ENCODE measurements at places on chromosomes 7 and 10.

DNA sequence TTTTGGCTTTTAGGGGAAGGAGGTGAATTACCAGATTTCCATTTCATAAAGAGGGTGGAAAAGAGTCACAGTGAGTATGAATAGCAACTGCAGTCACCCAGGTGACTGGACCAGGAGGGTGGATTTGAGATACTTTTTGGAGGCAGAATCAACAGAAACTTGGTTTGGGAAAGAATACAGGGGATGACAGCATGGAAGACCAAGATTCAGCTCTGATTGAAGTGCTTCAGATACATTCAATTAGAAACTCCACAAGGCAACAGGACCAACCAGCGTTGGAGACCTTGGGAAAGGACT, 83.0 kb downstream of the SGMS1 start:
- no peak for DNase-seq

DNA sequence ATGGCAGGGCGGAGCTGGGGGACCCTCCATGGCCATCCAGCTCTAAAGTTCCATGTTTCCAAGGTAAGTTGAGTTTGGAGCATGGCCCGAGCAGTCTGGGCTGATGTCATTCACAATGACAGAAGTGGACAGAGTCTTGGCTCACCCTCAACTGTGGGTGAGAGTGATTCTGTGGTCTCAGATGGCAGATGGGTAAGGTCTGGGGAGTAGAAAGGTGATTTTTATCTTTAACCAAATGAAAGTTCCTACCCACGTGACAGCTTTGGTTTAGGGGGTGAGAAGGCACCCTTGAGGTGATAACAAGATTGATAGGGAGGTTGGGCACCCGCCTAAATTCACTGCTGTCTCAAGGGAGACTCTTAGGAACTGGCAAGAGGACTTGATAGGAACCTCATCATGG, 57.6 kb upstream of the PDZD8 start:
- DNase-seq = no peak

GRCh38 chr10:119541459-119542356, 811 bp downstream of the RGS10 start:
- DNase-seq = peak; percentile 32

DNA sequence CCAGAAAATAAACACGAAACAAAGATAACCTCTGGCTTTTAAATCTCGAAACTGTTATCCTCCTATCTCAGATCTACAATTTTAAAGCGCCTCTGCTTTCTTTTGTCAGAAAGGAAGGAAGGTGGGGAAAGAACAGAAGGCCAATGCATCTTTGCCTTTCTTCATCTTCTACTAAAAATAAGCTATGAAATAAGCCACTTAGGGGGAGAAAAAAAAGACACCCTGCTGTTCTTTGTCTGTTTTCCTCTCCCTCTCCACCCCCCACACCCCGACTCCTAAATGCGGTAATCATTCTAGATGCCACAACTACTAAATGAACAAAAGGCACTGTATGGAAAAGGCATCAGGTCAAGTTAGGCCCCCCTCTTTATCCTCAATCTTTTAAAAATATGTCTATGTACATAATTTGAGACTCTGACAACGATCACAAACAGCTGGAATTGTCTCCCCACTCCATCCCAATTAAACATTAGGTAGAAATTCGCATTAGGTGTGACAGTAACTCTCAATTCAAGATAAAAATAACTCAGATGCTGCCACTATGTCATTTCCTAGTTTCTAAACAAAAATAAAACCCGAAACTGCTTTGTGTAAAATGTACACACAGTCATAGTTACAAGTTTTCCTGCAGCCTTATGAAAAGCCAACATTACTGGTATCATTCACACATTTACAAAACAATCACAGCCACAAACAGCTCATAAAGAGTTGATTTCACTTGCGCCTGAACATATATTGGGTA, 2.4 kb downstream of the UBE2H start:
- no peak for DNase-seq

- no peak for DNase-seq
These were observed 160.2 kb downstream of the SRPK2 start for GRCh38 chr7:105228555-105228954.

DNA sequence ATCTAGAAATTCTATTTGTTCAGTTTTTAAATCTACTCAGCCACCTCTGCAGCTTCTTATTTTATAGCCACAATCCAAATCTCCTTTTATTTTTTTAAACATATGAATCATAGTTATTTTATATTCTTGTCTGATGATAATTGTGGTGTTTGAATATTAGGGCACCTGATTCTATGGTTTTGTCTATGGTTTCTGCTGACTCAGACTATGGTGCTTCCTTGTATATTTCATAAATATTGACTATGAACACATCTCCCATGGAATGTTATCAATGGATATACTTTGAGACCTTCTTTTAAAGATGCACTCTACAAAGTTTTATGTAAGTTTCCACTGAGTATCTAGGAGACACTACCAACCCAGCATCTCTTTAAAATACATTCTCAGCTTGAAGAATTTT, 1027.0 kb upstream of the AUTS2 start:
- DNase-seq = no peak

DNA sequence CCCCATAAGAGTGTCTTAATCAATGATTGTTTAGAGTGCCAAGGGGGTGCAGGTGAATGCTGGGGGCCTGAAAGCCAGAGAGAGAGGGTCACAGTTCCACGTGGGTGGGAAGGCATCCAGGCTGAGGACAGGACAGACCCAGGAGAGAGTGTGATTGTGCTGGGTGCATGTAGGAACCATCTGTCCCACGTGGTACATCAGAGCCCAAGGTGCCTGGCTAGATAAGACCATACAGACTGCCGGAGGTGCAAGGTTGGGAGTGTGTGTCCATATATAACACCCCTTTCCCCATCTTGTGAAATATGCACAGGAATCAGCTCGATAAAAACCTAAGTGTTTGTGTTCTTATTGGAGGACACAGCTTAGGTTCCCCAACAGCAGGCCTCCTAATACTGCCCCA, 85.5 kb downstream of the WIPF3 start:
- no peak for DNase-seq

DNA sequence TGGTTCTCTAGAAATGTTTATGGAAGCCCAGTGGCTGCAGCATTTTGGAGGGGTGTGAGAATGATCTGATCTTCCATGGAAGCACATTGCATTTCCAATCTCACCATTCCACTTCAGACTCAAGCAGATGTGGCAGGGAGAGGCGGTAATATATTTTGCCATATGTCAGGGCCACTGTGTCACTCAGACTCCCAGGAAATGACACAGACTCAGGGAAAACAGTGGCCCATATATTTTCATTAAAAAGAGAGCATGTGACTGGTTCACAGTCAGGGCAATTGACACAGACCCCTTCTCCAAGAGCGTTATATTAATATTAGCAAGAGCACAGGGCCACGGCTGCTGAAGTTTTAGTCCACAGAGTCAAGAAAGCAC, 149.3 kb upstream of the NRP1 start:
- DNase-seq = no peak

DNA sequence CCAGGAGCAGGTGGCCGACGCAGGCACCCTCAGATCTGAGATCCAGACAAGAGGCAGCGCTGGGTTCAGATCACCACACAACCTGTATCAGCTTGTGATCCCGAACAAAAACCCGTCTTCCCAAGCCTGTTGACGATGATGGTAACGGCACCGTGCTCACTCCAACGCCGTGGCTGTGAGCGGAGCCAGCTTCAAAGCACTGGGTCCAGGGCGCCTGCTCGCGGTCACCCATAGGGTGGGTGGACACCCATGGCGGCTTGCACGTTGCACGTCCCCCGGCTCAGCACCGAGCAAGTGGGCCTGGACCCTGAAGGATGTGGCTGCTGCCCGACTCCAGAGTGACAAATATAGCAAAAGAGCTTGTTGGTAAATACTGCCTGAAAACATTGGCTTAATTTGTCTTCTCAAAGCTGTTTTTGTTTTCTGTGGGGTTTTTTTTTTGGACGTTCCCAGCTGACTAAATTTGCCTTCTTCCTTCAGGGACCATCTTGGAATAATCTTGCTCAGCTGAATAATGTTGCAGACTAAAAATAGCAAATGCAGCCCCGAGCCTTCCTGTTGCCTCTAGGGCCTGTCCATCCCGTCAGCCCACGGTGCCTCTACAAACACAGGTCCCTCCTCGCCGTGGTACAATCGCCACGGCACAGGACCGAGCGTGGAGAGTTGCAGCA, 41.0 kb downstream of the FOXK1 start:
- no peak for DNase-seq

DNA sequence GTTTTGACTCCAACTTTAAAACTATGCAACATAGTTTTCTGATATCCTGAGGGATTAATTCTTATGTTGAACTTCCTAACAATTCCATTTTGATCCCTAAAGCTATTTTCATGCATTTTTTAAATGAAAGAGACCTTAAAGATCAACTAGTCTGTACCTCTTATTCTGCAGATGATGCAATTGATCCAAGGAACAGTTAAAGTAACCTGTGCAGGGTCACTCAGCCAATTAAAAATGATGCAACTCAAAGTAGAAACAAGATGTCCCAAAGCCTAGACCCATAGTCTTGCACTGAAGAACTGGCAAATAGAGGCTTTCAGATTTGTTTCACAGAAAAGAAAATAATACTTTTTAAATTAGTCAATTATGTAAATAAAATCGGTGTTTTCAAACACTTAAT, 86.3 kb downstream of the IMMP2L start:
- no peak for DNase-seq

- no peak for DNase-seq
These were observed 65.6 kb downstream of the MKI67 start for GRCh38 chr10:128060341-128061250.

DNA sequence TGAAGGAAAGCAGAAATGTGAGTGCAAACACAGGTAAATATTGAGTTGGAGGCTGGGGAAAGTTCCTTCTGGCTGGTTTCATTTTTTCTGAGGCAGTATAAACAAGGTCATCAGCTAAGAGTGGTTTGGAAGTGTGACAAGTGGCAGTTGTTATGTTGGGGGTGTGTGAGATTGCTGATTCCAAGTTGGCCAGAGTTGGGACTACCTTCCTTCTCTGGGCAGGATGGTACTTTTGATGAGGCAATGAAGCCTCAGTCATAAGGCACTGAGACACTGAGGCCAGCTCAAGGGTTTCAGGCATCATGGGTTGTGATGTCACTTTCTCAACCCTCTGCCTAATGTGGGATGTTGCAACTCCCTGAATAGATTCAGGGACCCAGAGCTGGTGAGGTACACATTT, 8.2 kb upstream of the PTTG1IP2 start:
- no peak for DNase-seq

- DNase-seq = no peak
These were observed 56.7 kb downstream of the ZNF365 start for GRCh38 chr10:62430881-62431280.

DNA sequence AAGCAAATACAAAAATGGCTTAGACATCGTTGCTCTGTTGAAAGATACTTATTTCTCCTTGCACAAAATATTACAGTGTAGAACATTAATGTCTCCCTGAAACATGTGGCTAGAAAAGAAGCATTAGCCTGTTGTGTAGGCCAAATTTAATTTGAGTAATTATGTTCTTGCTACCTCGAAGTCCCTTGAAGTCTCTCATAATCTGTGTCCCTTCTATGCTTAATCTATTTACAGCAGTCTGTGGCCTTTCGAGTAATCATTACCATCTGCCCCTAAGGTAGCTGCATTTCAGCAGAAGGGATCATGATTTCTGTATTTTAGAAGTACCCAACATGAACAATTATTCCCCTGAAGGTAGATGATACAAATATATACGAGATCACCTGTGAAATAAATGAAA, 615.2 kb downstream of the GRM8 start:
- DNase-seq = no peak

- DNase-seq = no peak
These were observed 23.5 kb downstream of the HTR5A start for GRCh38 chr7:155093596-155093995.

GRCh38 chr10:75117995-75118394, 6.5 kb downstream of the SAMD8 start:
- no peak for DNase-seq

DNA sequence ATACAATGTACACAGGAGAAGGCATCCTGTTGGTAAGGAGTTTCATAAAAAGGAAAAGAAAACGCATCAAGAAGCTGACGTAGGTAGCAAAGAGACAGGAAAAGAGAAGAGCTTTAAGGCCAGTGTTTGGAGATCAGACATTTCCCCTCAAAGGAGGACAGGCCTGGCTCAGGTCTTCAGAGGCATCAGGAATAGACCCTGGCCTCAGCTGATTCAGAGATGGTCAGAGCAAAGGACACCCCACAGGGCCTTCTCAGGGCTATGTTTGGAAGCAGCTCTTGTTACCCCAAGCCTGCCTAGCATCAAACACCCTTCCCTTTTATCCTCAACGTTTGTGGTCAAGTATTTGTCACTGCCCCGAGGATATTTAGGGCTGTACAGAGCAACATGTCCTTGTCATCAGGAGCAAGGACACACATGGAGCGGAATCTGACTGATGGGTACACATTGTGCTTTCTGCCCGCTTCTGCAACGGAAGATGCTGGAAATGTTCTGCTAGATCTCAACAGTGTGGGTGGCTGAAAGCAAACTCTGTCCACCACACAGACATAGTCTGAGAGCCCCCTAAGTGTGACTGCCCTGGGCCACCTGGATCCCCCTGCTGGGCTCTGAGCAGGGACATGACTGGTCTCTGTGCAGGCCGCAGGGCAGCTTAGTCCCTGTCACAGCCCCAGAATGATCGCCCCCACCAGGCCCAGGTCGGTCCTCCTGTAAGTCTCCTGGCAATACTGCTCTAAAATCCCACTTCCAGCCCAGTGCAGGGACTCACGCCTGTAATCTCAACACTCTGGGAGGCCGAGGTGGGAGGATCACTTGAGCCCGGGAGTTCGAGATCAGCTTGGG, 1.0 kb upstream of the ZDHHC4 start:
- DNase-seq = no peak

GRCh38 chr10:131176907-131177306, 134.6 kb downstream of the TCERG1L start:
- no peak for DNase-seq

DNA sequence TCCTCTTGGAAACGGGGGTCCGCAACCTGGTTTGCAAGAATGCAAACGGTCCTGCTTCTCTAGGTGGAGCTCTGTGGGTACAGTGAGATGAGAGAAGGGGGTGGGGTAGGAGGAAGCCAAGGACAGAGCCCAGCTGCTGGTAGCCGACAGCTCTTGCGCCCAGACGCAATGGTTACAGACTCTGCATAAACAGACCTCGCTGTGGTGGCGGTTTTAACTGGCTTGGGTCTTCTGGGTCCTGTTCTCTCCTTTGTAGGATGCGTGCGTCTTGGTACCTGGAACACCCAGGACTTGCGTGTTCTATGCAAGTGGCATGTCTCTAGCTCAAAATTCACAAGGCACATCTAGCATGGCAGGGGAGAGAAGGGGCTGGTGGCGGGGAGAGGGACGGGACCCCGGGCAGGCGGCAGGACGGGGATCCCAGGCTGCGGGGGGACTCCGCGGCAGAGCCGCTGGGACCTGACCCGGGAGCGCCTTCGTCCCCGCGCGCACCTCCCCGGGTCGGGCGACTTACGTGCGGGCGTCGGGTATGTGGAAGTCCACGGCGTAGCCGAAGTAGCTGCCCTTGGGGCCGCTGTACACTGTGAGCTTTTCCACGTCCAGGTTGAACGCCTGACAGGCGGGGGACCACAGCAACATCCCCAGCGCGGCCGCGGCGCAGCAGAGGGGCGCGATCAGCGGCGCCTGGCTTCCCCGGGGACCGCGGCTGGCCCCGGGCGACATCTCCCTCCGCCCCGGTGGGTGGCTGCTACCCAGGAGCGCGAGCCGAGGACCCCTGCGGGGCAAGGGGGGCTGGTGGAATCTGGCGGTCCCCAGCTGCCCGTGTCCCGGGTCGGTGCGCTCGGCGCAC, 448 bp downstream of the ITGA8 start:
- DNase-seq = no peak

- DNase-seq = no peak
These were observed 136.7 kb downstream of the KIF20B start for GRCh38 chr10:89838044-89838615.

- no peak for DNase-seq
These were observed 4.6 kb downstream of the SOSTDC1 start for GRCh38 chr7:16460789-16461493.

Measured in CD4-positive, alpha-beta T cell treated with Interleukin-6 at 100 ng/mL for 8 hours (primary cell).